ENCODE measurements at places on chromosomes 5 and 9.

GRCh38 chr5:102279711-102280110, 16.4 kb downstream of the SLCO4C1 start:
- DNase-seq = no peak

GRCh38 chr5:55104036-55104772, 1.8 kb downstream of the GZMA start:
- DNase-seq = no peak

GRCh38 chr5:59722874-59723273, 170.7 kb downstream of the PDE4D start:
- no peak for DNase-seq

DNA sequence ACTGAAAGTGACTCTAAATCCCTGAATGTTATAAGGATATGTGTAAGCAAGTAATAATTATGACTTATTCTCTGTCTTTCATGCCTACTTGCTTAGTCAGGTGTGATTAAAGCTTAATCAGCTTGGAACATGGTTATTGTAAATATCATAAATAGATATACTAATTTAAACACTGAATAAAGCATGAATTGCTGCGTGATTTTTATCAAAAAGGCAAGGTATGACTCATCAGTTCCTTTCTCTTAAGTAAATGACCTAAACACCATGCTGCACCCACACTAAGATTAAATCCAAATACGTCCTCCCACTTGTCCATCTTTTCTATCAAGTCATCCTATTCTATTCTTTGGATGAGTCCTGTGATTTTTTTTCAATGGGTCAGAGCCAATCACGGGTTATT, 124.6 kb upstream of the MTAP start:
- DNase-seq = no peak
